ENCODE measurements at places on chromosomes 7 and 10.

- DNase-seq = no peak
Observed at GRCh38 chr7:102155821-102156441, 130.7 kb upstream of the SH2B2 start.

DNA sequence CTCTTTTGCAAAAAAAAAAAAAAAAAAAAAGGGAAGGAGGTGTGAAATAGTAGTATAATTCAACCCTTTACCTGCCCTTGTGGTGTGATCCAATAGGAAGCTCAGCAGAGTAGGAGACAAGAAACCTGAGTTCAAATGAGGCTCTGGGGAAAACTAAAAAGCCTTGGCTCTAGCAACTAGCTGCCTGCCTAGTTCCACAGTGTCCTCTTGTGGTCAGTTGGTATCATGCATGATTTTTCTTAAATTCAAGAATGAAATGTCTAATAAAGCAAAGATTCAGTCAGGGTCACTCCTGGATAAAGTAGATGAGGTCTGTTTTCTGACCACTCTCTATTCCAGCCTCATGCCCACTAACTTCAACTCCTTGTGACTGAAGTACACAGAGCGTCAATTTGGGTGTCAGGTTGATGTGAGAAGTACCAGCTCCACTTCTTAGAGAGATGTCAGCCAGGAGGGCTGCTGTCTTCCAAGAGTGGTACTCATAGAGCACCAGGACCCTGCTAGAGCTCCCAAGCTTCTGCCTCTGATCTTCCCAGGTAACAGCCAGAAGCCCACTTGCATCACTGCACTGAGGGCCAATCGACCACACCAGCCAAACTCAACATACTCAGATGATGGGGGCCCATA lies 10.5 kb downstream of the LSM5 start:
- peak; percentile 37 for DNase-seq

DNA sequence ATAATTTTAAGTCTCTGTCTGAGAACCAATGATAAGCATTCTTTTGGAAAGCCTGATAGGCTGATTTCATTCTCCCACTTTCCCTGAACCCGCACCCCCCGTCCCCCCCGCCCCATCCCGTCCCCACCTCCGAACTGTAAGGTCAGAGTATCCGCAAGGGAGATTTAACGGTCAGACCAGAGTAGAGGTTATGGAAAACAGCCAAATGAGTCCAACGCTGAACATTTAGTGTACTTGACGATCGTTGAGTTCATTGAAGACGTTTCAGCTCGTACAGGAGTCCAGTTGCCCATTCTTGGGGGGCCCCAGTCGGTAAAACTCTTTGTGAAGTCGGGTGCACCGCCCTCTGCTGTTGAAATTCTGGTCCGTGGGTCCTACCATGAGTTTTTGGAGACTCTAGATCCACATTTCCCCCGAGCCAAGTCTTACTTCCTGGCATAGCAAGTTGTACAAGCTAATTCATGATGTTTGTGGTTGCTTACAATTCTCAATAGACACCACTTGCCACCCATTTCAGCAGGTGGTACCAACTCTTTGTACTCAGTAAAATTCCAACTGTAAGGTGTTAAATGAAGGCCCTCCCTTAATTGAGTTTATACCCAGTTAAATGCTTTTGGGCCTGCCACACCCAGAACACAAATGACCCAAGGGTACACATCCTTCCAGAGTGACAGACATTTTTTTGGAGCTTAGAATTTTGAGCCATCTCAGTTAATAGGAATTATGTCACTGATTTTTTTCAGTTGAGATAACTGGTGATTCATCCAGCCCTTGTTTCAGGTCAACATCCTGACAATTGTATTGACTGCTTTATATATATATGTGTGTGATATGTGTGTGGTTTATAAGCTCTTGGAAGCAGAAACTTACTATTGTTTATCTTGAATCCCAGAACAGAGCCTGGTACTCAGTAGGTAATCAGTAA lies 1.2 kb downstream of the MARCHF5 start:
- no peak for DNase-seq

DNA sequence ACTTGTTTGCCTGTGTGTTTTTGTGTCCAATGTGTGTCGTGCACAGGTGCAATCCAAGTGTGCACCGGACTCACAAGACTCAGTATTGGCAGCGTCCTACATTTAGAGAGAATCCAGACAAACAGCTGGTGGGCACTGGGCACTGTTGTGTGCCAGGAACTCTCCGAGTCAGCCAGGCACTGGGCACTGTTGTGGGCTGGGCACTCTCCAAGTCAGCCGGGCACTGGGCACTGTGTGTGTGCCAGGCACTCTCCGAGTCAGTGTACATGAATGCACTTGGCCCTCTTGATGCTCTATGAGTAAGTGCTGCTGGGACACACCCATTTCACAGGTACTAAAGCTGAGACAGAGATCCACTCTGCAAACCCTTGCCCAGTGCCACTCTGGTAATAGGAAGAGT lies 303.5 kb downstream of the PTPRN2 start:
- DNase-seq = no peak

DNA sequence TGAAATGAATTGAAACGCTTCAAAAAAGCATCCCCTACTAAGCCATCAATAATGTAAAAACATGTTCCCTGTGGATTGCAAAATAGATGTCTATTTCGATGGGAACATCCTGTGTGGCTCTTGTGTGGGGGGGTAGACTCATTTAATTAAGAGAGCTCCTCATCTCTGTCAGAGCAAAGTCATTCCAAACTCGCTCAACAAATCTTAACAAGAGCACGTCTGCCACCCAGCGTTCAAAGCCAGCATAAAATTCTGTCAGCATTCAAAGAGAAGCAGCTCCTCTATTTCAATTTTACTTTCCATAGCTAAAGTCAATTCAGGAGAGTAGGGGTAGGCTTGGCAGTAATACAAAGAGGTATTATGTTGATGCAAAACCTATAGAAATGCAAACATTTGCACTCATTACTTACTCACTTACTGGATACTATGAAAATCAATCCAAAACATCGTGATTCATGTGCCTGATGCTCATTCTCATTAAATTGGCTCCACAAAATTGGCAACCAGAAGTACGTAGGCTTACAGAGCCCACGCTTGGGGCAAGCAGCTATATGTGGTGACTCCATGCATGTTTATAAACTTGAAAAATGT lies 114.9 kb downstream of the IPMK start:
- peak; percentile 26 for DNase-seq

DNA sequence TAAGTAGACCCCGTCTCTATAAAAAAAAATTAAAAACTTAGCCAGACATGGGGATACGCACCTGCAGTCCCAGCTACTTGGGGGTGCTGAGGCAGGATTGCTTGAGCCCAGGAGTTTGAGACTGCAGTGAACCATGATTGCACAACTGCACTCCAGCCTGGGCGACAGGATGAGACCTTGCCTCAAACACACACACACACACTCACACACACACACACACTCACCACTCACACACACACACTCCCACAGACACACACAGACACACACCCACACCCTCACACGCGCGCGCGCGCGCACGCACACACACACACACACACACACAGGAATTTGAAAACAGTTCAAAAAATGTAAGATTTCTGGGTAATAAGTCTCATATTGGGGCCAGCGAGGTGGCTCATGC lies 8.7 kb upstream of the GRIFIN start:
- DNase-seq = no peak

DNA sequence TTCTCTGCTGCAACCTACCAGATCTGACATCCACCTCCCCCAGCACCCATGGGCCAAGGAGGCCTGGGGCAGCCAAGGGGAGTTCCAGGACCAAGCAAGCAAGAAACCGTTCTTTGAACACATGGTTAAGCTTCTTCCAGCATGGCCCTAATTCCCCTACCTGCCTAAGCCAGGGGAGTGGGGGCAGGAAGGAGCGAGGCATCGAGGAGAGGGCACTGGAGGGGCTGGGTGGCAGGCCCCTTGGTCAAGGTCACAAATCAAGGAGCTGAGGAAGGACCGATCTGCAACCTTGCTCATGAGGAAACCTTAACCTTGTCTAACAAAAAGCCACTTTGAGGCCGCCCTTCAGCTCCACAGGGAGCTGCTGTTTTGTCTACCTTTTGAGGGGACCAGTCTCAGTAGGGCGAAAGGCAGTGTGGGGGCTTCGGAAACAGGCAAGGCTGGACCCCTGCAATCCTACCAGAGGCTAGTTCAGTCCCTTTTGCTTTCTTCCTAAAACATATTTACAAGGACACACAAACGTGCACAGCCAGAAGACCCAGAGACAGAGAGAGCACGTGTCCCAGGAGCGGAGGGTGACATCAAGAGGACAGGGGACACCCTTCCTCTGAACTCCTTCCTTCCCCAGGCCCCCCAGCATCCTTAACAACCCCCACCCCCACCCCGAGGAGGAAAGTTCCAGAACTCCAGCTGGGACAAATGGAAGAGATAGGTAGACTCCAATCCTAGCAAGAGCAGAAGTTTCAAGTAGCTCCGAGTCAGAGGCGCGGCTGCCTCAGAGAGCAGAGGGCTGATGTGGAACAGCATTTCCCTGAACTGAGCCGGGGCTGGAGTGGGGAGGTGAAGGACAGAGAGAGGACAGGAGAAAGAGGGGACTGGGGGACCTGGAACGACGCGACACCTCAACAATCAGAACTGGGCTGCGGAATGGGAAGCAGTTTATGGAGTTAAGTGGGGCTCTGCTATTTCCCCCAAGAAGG lies 28.2 kb downstream of the SPOCK2 start:
- no peak for DNase-seq

GRCh38 chr7:2223321-2223720 lies 9.4 kb downstream of the MAD1L1 start:
- DNase-seq = no peak

DNA sequence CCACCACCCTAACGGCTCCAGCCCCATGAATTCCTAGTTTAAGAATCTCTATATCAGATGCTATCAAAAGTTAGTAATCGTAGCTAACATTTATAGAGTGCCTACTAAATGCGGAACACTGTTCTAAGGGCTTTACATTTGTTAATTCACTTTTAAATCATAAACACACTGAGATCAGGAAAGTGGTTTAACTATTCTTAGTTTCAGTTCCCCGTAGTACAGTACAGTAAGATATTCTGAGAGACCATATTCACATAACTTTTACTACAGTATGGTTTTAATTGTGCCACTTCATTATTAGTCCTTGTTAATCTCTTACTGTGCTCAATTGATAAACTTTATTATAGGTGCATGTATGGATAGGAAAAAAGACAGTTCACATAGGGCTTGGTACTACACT lies 22.5 kb downstream of the SYPL1 start:
- DNase-seq = no peak
